Fibroblast of gingiva (primary cell): ENCODE measurements at places on chromosomes 13 and 19.

DNA sequence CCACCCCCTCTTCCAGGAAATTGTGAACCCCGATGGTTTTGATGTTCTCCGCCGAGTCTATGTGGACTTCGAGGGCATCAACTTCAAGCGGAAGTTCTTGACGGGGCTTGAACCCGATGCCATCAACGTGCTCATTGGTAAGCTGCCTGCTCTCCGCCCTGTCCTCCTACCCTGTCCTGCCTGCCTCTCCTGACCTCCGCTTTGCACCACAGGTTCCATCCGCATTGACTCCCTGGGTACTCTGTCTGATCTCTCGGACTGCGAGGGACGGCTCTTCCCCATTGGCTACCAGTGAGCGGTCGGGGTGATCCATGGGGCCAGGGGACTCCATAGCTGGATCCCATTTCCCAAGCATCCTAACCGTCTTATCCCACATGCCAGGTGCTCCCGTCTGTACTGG lies 11.9 kb downstream of the IGFLR1 start:
- DNase-seq = no peak

DNA sequence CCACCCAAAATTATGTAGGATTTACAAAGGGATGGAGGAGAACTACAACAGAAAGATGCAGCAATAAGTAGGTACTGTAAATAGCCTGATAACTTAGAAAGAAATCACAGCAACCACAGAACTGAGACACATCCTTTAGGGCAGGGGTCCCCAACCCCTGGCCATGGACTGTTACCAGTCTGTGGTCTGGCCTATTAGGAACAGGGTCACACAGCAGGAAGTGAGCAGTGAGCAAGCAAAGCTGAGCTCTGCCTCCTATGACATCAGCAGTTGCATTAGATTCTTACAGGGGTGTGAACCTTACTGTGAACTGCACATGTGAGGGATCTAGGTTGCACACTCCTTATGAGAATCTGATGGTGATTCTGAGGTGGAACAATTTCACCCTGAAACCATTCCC lies 997.6 kb downstream of the DIAPH3 start:
- no peak for DNase-seq

- DNase-seq = no peak
These were observed 1.7 kb downstream of the KANK2 start for GRCh38 chr19:11195681-11196080.

- DNase-seq = no peak
These were observed 37.4 kb upstream of the RCBTB2 start for GRCh38 chr13:48570216-48570828.

DNA sequence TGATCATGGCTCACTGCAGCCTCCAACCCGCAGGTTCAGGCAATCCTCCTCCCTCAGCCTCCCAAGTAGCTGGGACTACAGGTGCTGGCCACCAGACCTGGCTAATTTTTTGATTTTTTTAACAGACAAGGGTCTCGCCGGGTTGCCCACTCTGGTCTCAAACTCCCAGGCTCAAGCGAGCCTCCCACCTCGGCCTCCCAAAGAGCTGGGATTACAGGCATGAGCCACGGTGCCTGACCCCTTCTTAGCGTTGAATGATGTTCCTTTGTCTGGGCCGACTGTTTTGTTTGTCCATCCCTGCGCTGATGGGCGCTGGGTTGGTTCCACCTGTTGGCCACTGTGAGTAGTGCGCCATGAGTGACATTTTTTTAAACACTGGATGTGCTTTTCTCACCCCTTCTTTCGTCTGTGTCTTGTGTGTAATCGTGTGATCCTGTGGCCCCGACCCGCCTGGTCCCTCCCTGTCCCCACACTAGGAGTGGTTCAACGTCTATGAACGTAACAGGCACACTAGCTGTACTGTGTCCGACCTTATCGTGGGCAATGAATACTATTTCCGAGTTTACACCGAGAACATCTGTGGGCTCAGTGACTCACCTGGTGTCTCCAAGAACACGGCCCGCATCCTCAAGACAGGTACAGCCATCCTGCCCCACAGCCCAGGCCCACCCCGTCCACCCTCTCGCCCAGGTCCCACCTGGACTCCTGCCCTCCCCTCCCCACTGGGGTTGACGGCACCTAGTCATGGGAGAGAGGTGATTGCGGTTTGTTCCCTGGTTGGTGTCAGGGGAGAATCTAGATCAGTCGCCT lies 15.0 kb upstream of the EMC10 start:
- DNase-seq = peak; percentile 54

DNA sequence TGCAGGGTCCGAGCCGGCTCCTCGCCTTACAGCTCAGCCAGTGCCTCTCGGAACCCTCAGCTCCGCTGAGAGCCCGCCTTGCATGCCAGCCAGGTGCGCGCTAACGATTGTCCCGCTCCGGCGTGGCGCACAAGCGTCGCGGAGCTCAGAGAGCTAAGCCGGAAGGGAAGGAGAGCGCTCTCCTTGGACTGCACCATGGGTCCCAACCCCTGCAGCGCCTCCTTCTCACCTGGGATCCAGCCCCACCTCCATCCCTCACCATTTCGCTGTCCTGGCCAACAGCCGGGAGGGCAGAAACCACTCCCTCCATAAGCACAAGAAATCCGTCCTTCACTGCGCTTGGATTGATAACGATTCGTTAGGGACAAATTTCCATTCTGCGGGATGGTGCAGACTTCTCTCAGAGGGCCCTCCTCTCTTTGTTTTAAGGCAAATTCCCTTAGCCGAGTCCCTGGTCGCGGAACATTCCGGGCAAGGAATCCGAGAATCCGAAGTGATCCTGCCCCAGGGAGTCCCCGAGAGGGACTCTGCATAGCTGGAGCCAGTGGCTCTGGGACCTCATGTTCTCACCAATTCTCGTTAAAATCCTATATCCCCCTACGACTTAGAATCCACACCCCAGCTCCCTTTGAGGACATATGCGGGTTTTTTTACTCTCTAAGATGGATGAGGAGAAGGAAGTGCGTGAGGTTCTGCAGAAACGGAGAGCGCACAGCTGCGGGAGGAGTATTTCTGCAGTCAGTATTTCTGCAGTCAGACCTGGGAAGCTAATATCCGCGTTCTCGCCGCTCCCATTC lies 2.8 kb downstream of the GSX1 start:
- no peak for DNase-seq

DNA sequence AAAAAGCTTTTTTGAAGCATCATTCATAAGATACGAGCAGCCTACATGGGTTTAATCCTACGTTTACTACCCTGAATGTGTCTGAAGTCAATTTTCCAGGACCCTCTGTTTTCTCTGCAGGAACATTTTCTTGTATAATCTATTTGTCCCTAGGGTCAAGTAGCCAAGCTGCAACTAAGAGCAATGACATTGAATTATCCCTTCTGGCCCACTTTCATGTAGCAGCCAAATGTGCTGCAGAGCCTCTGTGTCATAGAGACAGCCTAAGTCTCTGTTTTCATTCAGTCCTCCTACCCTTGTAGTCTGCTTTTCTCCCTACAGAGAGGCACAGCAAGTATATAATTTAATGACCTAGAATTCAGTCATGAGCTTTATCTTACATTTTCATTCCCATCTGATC lies 82.1 kb downstream of the ZAR1L start:
- DNase-seq = no peak

GRCh38 chr19:16069813-16070365 lies 6.4 kb upstream of the TPM4 start:
- no peak for DNase-seq

DNA sequence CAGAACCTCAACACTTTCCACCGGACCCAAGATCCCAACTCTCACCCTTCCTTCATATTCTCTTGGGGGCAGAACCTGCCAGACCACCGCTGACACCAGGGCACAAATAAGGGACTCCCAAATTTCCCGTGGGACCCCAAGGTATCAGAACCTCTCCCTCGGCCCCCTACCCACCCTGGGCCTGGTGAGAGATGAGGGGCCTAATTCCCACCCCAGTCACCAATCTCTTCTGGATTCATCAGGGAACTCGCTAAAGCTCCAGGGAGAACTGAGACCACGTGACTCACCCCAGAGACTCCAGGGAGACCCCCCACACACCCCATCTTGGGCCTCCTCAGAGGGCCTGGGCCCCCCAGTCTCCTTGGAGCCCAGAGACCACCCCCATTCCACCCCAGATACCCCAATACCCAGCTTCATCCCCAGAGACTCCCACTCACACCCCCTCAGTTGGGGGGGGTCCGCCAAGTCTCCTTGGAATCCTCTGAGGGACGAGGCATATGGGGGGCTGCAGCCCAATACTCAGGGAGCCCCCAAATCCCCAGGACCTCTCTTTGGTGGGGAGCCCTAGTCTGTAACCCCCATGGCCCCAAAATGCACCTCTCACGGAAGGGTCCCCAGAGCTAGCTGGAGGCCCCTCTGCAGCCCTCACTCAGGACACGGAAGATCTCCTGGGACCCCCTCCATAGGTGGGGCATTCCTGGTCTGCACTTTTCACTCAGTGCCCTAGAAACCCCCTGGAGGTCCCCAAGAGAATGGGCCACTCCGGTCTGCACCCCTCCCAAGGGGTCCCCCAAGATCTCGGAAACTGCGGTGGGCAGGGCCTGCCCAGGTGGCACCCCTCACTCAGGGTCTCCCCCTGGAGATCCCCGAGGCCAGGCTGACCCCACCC lies 1.6 kb downstream of the LMNB2 start:
- DNase-seq = no peak

- peak; percentile 58 for DNase-seq
These were observed 20.5 kb downstream of the DZIP1 start for GRCh38 chr13:95624020-95624419.

DNA sequence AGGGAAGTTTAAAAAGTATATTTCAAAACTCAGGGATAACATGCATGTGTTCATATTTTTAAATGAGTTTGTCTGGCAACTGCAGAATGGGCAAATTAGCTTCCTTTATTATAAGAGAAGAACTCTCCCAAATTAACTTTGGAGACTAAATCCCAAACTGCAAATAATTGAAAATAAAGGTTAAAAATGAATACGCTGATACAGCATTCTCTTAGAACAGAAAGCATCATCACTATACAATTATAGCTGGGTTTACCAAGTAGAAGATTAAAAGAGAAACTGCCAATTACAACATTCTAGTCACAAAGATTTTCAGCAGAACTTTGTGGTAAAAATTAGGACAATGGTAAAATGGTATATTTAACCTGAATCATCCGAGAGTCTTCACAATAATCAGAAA lies 73.3 kb downstream of the OLFM4 start:
- no peak for DNase-seq

- DNase-seq = no peak
These were observed 1.2 kb downstream of the CIRBP start for GRCh38 chr19:1270213-1270853.

GRCh38 chr19:30077851-30078355 lies 135.9 kb downstream of the URI1 start:
- no peak for DNase-seq

GRCh38 chr13:113995051-113995601 lies 21.2 kb upstream of the C13orf46 start:
- DNase-seq = no peak

GRCh38 chr13:45861322-45861721 lies 9.8 kb upstream of the SIAH3 start:
- no peak for DNase-seq

- DNase-seq = no peak
These were observed 19.6 kb upstream of the B3GNT3 start for GRCh38 chr19:17775245-17775927.

DNA sequence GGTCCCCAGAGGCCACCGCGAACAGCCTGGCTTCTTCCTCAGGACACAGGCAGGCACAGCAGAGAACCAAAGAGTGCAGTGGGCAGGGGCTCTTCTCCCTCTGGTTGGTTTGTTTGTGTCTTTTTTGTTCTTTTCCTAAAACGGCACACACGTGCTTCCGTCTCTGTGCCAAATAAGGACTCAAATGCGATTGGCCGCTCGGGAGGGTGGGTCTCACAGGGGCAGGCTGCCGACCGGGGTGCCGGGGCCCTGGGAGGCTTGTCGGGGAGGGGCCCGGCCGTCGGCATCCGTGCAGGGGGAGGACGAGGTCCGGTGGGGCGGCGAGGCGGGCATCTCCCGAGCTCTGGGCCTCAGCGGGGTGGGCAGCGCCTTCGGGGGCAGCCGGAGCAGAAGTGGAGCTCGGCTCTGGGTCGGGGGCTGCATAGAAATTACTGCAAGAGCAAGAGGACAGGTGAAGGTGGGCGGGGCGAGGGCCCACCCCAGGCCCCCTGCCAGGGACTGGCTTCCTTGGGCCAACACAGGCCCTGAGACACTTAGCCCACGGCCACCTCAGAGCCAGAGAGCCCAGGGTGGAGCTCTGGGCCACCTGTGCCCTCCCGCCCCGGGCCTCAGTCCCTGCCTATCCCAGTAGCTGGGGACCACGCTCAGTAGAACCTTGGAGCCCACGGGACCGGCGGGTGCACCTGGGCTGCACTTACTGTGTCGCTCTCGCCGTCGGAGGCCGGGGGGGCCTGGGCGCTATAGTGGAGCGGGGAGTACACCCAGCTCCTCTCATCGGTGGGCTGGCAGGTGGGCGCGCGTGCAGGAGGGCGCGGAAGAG lies 6.4 kb upstream of the CACTIN start:
- no peak for DNase-seq

- no peak for DNase-seq
These were observed 311.4 kb upstream of the MAB21L1 start for GRCh38 chr13:35787937-35788336.

DNA sequence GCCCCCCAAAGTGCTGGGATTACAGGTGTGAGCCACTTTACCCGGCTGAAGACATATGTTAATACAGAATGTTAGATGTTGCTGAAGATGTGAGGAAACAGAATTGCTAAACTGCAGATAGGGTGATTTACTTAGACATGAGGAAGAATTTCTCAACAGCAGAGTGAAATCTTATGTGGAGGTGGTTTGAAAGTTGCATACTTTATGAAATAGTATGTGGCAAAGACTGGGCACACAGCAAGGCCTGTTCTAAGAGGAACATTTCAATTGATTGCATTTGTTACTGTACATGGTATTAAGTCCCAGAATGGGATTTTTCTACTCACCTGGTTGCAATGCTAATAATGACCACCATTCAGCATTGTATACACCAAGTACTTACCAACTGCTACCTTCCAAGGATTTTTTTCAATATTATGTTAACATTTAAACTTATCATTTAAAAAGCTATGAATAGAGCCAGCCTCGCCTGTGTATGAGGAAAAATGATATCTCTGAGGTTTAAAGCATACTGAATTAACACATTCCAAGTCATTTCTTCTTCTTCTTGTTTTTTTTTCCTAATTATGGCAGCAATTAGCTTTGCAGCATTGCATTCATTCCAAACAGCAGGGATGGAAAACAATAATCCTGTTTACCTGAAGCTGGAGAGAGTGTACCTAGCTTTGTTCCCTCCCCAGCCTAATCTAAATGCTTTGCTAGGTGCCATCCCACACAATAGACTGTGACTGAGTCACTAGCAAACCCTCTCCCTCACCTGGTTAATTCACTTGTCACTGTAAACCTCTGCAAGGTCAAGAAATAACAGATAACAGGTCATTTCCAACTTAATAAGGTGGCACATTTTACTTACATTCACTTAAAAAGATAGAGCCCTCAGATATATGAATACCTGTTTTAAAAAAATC lies 19.4 kb upstream of the KLF5 start:
- peak; percentile 44 for DNase-seq

GRCh38 chr19:5974721-5975387 lies 3.1 kb downstream of the RANBP3 start:
- DNase-seq = no peak

GRCh38 chr13:99380921-99381645 lies 73.9 kb upstream of the GPR183 start:
- no peak for DNase-seq
